ENCODE measurements at places on chromosomes 5 and 9. TPM values are rescaled to one million over a fixed set of nuclear protein-coding genes. Genes with fewer than 3 reads are reported as not detected.
A peak's percentile ranks its signal among the peaks of the same experiment; 100 is the strongest.

LCN15 gene
- total RNA-seq, result not detected

IRGM gene
- total RNA-seq, result 0.24 TPM

- no peak for DNase-seq
Observed at GRCh38 chr5:111783537-111783936, 26.5 kb upstream of the NREP start.

GRCh38 chr9:98069551-98069950, 13.0 kb downstream of the NANS start:
- no peak for DNase-seq

- no peak for DNase-seq
Observed at GRCh38 chr5:162214551-162214950, 147.0 kb downstream of the GABRG2 start.

DNA sequence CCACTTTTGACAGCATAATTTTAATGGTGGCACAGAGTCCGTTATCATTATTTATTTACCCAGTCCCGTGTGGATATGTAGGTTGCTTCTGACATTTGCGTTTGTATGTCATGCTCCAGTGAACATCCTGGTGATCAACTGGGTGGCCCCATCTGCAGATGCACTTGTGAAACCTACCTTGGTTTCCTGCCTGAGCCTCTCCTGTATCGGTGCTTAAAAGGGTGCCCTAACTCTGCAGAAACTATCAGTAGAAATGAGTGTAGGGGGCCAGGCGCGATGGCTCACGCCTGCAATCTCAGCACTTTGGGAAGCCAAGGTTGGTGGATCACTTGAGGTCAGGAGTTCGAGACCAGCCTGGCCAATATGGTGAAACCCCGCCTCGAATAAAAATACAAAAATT, 92.1 kb upstream of the IER5L start:
- DNase-seq, result peak; percentile 13

SPINK6 gene
- total RNA-seq, result not detected

DNA sequence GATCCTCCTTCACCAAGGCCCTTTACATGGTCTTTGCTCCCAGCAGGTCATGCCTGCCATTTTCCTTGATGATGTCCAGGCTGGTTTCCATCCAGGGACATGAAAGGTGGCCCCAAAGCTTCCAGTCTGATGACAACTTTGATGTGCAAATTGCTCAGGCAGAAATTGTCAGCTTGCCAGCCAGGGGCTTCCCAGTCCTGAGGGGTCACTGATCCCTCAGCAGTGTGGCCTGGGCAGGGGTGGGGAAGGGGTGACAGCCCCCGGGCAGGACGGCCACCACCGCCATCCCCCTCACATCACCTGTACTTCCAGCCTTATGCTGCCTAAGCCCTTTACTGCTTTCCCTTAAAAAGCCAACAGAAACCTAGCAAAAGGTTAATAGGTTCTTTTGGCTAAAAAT, 96.3 kb downstream of the ANKRD33B start:
- DNase-seq, result no peak

DNA sequence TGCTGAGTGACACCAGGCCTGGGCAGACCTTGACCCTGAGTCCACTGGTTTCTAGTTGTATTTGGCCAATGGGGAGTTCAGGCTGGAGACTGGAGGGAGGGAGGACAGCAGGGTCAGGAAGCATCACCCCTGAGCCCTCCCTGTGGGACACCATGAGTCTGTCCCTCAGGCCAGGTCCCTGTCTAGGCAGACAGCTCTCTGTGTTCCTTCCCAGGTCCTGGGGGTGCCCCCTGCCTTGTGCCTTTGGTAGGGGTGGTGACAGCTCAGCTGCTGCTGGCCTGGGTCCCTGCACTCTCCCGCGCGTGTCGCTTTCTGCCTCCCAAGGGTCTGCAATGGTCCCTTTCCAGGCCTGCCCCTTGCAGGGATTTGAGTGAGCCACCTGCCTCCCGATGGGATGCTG, 125.5 kb downstream of the OLFM1 start:
- peak; percentile 22 for DNase-seq

DNA sequence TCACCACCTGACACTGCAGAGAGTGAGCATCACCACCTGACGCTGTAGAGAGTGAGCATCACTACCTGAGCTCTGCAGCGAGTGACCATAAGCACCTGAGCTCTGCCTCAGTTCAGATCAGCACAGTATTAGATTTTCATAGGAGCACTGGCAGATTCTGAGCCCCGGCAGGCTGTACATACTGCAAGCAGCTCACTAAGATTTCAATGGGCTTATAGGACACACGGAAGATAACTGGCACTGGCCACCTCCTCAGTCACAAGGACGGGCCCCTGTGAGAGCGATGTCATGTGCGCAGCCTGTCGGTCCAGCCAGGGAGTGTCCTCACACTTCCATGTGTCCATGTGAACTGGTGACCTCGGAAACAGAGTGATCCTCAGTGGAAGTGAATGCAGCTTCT, 153.5 kb upstream of the IRX2 start:
- DNase-seq, result no peak

DNA sequence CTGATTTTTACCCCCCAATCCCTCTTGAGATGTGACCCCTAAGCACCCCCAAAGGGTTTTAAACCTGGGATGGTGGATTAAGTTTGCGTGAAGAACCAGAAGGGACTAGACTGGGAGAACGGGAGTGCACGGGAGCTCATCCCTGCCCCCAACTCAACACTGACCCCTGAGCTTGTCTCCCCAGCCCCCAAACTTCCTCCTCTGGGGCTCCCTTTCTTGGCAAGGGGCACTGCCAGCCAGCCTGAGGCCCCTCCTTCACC, 5.0 kb upstream of the SET start:
- no peak for DNase-seq

DNA sequence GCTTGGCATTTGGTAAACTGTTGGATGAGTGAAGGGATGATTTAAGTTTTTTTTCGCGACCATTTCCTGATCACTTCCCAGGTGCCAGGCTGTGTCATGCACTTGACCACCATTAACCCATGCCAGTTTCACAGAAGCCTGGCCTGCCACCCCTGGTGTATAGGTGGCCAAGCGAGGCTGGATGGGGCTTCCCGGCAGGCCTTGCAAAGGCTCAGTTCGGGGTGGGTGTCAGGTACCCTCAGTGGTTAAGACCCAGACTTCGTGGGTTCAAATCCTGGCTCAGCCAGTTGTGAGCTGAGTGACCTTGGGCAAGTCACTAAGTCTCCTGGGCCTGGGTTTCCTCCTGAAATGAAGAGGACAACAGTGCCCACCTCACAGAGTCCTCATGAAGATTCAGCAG, 2.3 kb downstream of the MED22 start:
- DNase-seq, result no peak

ZFP2 gene
- 2.0 TPM for total RNA-seq

SPINK4 gene
- not detected for total RNA-seq

GRCh38 chr5:88872971-88873370, 10.0 kb downstream of the MEF2C start:
- DNase-seq, result no peak

- DNase-seq, result no peak
Observed at GRCh38 chr5:65535529-65535987, 27.4 kb downstream of the CENPK start.

- DNase-seq, result peak; percentile 41
Observed at GRCh38 chr9:135050072-135050990, 37.1 kb upstream of the OLFM1 start.

GRCh38 chr5:92552206-92553160, 1028.5 kb downstream of the NR2F1-AS1 start:
- no peak for DNase-seq

GRCh38 chr5:137730336-137730735, 5.6 kb downstream of the KLHL3 start:
- no peak for DNase-seq

DNA sequence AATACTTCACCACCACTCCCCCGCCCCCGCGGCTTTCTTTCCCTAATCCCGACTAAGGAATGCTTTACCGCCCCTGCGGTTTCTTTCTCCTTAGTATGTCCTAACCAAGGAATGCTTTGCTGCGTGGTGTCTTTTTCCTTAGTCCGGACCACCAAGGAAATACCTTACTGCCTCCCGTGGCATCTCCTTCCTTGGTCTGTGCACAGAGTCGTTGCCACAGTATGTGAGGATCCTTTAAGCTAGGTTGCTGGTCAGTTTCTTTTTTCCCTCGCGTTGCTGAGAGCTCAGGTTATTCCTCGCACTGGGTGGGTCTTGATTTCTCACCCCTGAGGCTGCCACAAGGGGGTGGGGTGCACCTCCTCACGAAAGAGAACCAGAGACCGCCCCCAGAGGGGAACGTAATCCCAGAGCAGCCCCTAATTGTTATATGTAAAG, 309.4 kb downstream of the NR3C1 start:
- DNase-seq, result no peak

IFNE gene
- not detected for total RNA-seq

- DNase-seq, result no peak
Observed at GRCh38 chr9:137924169-137924568, 46.6 kb downstream of the CACNA1B start.

DNA sequence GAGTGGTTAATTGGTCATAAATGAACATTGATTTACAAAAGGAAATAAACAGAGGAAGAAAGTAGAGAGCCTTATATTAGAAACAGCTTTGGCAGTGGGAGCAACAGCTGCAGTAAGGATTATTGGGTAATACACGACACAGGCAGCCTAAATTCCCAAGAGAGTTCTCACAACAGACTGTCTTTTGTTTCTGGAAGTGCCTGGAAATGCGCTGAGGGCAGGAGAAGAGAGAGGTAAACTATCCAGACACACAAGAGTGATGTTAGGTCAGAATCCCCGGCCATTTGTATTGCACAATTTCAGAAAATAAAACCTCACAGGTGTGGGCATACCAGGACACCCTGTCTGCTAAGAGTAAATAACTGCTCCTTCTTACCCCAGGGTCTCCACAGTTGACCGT, 450.4 kb upstream of the CTNND2 start:
- no peak for DNase-seq

CDH10 gene
- 0.35 TPM for total RNA-seq

GRCh38 chr9:5626727-5627634, 1.9 kb upstream of the RIC1 start:
- no peak for DNase-seq

DNA sequence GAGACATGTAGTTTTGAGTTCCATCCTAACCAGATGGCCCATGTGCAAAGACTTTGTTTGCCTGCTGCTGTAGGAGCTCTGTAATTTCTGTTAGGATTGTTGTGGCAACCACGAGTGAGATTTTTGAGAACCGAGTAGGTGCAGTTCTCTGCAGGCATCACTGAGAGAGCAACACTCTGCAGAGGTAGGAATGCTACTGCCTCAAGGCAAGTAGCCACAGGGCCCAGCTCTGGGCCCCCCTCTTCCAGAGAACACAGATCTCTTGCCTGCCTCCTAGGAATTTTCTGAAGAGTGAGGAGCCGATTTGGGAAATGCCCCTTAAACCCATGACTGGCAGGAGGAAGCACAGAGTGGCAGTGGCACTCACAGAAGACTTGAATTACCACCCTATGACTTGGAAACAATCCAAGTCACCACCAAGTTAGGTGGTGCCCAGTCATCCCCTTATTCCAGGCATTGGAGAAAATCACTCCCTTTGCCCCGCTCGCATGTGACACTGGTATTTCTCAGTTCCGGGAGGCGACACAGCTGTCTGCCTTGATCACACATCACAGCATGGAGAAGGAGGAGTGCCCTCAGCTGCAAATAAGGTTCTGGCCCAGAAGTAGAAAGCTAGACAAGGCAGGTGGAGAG, 52.5 kb upstream of the SLC2A8 start:
- DNase-seq, result no peak
